ENCODE measurements at places on chromosomes 7 and 10.
A peak's percentile ranks its signal among the peaks of the same experiment; 100 is the strongest.

DNA sequence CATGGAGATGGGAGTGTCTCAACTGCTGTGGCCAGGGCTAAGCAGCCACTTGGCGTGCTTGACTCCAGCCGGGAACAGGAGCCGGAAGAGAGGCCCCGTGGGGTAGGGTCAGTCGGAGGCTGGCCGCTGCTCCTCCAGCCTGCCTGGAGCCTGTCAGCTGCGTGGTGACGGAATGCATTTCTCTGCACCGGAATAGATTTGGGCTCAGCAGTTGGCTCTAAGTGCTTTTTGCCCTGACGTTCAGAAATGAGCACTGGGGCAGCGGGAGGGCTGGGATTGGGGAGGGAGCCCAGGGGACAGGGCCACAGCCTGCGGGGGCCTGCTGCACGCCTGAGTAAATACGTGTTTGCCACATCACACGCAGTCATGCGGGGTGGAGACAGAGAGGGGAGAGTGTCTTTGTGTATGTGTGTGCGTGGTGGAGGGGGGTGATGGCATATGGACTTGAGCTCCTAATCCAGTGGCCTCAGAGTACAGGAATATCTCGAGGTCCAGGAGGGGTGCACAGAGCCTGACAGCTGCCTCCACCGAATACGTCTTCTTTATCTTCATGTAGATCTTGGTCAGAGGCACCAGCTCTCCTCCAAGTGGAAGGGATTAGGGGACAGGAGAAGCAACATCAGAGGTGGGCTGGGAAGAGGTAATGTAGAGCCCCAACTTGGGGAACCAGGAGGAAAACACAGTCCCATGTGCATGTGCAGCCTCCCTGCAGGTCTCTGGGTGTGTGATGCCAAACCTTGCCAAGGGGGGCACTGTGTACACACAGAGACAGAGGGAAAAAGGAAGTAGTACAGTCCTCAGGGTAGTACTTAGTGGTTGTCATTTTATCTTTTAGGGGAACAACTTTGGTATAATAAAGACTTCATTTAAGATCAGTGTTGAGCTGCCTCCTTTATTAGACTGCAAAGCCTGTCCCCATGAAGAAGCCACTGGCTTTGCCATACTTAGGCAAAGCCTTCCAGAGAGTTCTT lies 151.4 kb downstream of the CDH23 start:
- no peak for DNase-seq

DNA sequence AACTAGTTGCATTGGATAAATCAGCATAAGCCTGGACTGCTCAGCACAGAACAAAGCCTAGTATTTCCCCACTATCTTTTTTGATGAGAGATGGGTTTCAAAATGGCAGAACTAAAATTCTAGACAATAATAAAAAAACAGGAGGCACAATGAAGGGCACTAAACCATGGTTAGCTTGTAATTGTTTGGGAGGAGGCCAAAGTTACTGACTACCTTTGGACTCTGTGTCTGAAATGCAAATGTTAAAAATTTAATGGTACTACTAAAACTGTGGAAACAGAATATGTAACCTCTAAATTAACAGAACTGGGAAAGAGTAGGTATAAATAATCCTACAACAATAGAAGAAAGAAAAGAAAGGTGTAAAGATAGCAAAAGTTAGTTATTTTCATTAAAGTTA lies 13.0 kb downstream of the ADAM12 start:
- DNase-seq, result no peak

GRCh38 chr7:66415659-66416265 lies 210.6 kb downstream of the TPST1 start:
- DNase-seq, result no peak

DNA sequence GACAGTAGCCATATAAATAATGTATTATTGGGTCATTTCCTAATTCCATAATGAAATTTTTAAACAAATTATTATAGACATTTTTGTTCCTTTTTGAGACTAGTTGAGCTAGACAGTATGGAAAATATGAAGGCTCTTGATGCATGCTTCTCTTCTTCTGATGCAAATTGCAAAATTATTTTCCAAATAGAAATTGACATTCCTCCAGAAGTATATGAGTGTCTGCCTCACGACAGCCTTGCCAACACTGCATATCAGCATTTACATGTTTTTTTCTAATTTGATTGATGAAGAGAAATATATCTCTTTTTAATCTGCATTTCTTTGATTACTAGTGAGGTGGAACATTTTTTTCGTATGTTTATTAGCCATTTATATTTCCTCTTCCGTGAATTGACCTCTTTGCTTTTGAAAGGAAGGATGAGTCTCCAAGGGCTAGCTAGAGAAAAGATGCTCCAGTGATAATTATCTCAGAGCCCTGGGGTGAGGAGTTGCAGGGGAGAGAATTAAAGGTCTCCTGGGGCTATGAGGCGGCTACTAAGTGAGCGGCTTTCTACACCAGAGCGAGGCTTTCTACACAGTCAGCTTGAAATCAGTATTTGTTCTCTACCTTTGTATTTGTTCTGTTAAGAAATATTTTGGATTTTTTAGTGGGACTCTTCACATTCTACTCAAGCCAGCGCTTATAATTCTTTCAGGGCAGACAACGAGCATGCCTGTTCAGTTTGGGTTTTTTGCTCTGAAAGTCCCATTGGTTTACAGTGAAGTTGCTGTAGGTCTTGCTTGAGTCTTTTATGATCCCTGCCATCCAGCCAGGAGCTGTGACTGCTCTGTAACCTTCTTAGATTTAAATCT lies 712.2 kb upstream of the GALNT17 start:
- no peak for DNase-seq

- DNase-seq, result peak; percentile 16
Observed at GRCh38 chr7:111083413-111083812, 7.5 kb upstream of the LRRN3 start.
